ENCODE measurements at places on chromosomes 2 and 18.

DNA sequence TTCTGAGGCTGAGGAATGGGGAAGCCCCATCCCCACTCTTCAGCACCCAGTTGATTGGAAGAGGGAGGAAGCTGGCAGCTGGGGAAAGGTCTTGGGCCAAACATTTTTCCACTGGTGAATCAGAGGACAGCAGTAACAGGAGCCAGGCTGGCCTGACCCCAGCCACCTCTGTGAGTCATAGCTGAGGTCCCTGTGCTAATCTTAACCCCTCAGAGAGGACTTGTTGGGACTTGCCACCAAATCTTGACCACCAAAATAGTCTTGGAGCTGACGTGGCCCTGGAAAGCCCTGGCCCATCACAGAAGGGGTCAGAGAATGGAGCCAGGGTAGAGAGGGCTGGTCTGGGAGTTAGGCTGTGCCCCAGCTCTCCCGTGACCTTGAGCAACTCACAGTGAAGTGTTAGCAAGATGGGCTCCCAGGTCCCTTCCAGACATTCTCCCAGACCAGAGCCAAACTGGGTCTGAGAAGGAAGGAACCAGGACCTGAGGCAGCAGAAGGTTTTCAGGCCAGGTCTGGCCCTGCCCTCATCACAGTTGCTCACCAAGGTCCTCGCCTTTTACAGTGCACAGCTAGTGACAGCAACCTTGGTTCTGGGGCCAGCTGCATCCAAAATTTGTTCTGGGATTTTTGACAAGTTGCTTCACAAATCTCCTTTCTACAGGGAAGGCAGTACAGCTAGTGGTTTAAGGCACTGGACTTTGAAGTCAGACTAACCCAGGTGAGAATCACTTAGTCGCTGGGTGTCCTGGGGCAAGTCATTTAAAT lies 266.6 kb downstream of the CYP26B1 start:
- DNase-seq = no peak

- DNase-seq = no peak
Observed at GRCh38 chr2:127208313-127208712, 11.8 kb downstream of the CYP27C1 start.

DNA sequence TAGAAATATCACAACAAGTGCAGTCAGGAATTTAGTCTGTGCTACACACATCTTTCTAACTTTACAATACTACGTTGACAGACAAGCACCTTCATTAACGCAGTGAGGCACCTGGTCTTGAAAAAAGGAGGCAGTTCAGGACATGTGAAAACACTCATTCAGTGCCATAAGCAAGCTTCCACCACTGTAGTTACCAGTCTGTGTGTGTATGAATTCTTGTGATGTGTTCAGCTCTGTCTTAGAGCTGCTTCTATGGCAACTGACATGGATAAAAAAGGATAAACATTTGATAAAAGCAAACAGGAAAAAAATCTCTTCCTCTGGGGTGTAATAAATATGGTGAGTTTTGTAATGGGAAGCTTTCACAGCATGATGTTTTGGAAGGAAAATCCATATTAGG lies 623.8 kb upstream of the NXPH2 start:
- DNase-seq = no peak

DNA sequence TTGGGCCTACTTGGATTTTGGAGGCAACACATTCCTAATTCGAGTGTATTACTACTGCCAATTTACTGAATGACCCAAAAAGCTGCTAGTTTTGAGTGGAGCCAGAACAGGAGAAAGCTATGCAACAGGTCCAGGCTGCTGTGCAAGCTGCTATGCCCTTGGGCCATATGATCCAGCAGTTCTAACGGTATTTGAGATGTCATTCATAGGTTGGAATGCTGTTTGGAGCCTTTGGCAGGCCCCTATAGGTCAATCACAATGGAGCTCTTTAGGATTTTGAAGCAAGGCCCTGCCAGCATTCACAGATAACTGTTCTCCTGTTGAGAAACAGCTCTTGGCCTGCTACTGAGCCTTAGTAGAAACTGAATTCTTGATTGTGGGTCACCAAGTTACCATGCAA lies 368.7 kb downstream of the CDH19 start:
- no peak for DNase-seq

DNA sequence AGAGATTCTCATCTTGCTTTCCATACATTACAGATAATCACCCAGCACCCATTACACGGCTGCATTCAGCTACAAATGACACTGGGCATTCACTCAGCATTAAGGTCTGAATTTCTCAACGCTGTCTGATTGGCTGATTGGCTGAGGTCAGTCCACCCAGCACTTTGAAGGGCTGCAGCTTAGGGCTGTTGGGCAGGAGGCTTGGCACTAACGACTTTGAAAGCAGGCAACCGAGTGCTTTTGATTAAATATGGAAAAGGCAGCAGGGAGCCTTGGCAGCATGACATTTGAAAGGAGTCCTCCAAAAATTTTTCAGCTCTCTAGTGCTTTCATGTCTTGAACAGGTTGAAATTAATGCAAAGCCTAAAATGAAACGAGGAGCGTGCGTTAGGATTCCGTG lies 253.0 kb downstream of the DCDC2C start:
- no peak for DNase-seq

- DNase-seq = no peak
Observed at GRCh38 chr2:171323971-171324528, 109.7 kb downstream of the METTL8 start.

GRCh38 chr2:135893374-135893794 lies 17.1 kb upstream of the MCM6 start:
- DNase-seq = no peak

GRCh38 chr2:171346723-171347557 lies 86.8 kb downstream of the METTL8 start:
- DNase-seq = no peak

DNA sequence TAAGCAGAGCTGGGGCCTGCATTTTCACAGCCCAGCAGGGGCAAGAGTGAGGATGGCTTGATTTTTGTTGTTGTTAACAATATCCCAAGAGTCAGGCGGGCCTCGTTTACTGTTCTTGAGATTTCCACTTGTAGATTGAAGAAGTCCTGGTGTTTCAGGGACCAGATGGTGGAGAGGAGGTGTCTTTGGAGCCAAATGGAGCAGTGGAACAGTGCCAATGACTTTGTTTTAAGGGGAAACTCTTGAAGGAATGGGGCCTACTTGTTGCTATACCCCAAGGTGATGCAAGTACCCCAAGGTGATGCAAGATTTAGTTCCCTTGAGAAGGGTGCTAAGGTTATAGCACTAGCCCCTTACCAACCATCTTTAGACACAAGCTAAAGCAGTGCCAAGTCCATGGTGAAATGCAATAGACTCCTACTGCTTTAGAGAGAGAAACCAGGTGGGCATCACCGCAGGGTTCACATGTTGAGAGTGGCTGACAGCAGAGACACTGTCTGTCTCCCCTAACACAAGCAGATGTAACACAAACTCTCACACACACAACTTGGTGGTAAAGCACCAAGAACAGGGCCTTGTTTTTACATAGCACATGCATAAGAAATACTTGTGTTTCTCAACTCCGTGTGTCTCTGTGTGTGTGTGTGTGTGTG lies 44.0 kb downstream of the HK2 start:
- no peak for DNase-seq

- DNase-seq = no peak
Observed at GRCh38 chr2:45169339-45170190, 160.3 kb upstream of the SIX2 start.

DNA sequence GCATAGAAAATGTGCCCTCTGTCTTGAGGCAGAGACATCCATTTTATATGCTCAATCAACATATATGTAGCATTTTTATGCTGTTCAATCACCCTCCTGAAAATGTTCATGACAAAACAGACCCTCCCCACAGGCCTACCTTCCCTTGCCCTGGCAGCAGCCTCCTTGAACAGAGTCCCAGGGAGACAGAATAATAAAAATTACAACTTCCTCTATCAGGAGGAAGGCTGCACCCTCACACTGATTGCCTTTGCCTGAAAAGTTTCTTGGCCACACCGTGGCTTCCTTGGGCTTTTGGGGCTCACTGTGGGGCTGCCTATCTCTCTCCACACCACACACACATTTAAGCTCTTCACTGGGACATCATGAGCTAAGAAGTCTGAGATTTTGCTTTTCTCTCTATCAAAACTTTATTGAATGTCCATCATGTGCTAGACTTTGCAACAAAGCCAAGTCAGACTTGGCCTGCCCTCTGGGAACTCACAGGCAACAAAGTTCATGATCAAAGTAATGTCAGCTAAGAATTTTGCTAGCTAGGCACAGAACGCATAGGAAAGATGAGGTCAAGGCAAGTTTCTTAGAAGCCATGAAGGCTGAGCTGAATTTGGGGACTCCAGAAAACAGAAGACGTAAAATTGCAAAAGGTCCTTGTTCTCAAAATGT lies 101.6 kb downstream of the BCL2L11 start:
- no peak for DNase-seq

- DNase-seq = no peak
Observed at GRCh38 chr2:54767921-54768320, 44.5 kb downstream of the EML6 start.

- no peak for DNase-seq
Observed at GRCh38 chr2:9256570-9257043, 50.0 kb downstream of the ASAP2 start.

GRCh38 chr2:3683748-3684454 lies 19.5 kb upstream of the DCDC2C start:
- DNase-seq = no peak

DNA sequence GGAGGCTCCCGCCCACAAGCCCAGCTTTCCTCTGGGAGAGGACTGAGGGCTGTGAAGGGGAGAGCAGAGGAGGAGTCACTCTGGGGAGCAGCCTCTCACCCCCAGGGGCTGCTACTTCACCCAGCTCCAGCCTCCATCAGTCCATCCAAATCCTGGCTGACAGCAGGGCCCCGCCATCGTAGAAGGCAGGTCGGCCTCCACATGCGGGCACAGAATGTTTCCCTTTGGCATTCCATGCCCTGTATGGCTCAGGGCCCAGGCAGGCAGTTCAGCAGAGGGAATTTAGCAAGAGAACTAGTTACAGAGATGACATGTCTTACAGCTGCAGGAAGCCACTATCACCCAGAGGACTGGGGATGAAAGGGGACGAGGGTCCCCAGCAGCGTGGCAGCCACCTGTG lies 6.4 kb upstream of the ODC1 start:
- DNase-seq = no peak

DNA sequence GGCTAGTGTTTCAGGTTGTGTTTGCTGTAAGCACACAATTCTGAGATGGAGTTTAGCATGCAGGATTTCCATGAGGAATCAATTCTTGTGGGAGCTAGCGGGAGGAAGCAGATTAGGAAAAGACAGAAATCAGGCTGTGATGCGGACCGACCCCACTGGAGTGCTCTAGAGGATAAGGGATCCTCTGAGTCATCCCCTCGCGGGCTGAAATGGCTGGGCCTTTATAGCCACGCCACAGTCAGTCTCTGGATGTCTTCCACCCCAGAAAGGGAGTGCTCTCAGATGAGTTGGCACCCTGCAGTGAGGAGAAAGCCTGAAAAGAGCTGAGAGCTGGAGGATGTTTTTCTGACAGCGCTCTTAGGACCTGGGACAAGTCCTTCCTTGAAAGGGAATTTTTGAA lies 102.4 kb downstream of the GALNT3 start:
- DNase-seq = no peak

GRCh38 chr2:194672994-194673393 lies 984.0 kb upstream of the SLC39A10 start:
- no peak for DNase-seq

DNA sequence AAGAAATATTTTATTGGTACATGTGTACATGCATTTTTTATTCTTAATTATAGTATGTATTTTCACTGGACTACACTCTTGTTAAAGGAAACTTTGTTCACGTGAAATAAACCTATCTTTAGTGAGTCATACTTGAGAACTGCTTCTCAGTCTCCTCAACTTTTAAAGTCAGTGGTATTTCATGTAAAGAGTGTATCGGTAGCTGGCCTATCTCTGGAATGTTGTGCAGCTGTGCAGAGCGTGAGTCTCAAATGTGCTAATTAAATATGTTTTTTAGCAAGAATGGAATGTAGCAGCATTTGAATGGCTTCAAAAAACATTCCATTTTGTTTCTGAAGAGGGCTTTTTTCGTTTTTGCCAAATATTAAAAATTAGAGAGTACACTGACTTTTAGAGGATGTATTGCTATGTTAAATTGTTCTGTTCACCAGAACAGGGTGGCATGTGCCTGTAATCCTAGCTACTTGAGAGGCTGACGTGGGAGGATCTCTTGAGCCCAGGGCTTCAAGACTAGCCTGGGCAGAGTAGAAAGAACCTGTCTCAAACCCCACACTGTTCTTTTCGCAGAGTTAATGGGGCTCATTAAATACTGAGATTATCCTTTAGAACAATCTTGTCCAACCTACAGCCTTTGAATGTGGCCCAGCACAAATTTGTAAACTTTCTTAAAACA lies 14.3 kb downstream of the SPTBN1 start:
- DNase-seq = no peak

GRCh38 chr18:48295586-48296311 lies 113.4 kb downstream of the ZBTB7C start:
- no peak for DNase-seq

GRCh38 chr2:43854671-43855070 lies 15.9 kb downstream of the ABCG8 start:
- no peak for DNase-seq

GRCh38 chr2:105421053-105421452 lies 22.2 kb upstream of the FHL2 start:
- no peak for DNase-seq

DNA sequence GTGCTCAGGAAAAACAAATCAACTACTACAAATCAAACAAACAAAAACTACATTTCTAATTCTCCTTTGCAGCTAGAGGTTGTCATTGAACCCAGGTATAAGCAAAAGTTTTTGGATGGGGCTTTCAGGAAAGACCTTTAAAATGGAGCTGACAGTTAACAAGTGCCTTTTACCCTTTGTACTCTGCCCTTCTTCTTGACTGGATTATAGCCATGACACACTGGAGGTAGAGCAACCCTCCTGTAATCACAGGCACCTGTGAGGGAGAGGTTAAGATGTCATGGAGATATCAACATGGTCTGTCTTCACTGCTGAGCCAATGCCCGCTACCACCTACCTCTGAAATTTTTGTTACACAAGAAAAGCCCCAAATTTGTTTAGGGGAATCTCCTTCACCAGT lies 100.0 kb upstream of the GLS start:
- no peak for DNase-seq

- no peak for DNase-seq
Observed at GRCh38 chr18:25759111-25759510, 331.3 kb downstream of the SS18 start.

- DNase-seq = no peak
Observed at GRCh38 chr2:119760956-119761275, 1.2 kb downstream of the PTPN4 start.

DNA sequence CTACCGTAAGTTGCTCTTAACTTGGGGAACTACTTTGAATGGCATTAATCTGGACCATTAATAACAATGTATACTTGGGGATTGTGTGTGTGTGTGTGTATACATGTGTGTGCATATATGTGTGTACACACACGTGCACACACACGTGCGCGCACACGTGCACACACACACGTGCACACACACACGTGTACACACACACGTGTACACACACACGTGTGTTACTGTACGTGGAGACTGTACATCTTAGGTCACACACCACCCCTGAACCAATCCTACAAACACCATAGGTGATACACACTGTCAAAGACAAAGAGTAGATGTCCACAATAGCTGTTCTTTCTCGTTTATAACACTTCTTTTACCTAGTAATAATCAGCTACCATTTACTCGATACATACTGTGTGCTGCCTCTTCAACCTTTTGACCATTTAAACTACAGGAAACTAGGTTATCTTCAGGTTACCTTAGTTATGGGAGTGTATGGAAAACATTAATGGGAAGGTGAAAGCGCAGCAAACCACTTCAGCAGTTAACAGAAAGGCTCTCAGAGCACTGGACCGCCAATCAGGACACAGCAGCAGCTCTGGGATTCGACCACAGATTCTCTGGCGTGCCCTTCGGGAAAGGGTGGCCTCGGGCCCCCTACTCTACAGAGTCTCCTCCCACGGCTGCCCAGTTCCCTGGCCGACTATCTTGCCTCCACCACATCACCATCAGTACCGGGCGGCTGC lies 894 bp upstream of the GCC2 start:
- DNase-seq = no peak

Measured in stimulated activated effector memory CD8-positive, alpha-beta T cell treated with anti-CD3 and anti-CD28 coated beads, Interleukin-12 subunit alpha, Interleukin-12 subunit beta, amount 100 ng/mL, for 72 hours (primary cell).